Thymus (tissue), 14 donors: ENCODE measurements at places on chromosomes 5 and 9.

DNA sequence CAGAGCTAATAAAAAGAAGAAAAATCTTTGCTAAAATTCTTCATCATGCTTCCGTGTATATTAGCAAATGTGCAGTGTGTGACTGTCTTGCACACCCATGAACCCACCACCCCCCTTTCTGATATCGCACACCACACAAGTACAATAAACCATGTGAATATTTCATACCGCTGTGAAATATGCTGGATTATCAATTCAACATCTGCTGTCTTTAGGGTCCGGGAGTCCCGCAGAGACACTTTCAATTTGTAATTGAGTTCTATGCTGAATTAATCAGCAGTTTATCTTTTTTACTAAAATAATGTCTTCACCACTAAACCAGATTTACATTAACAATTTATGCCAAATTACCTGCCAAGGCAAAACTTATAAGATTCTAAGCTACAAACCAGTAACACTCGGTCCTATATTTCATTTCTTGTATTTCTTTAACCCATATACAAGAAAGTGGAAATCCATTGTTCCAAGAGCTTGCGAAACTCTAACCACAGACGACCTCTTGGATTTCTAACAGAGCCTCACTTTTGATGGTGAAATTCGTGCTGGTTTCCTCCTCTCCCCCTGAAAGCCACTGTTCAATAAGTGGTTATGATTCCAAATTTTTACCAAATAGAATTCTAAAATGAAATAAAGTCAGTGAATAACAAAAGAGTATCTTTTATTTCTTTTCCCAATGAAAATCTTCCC, 44.2 kb downstream of the PSMB7 start:
- DNase-seq = no peak

DNA sequence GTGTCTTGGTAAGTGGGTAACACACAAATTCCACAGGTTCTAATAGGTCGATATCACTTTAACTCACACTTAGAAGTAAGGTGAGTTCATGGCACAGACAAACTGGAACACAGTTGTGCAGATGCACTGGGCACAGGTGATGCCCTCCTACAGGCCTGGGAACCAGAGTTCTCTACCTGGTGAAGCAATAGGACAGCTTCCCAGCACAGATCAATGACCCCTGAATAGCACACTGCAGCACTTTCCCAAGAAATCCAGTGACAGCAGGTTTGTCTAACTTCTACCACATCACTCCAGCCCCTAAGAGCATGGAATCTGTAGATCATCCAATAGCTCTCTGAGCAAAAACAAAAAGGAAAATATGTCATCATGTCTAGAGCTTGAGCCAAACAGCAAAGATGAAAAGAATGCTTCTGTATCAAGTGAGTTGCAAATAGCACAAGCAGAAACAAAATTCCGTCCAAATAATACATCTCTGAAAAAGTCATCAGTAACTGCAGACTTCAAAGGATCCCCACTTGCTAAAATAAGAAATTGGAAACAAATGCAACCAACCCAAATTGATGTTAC, 33.5 kb downstream of the MOCS2 start:
- no peak for DNase-seq

DNA sequence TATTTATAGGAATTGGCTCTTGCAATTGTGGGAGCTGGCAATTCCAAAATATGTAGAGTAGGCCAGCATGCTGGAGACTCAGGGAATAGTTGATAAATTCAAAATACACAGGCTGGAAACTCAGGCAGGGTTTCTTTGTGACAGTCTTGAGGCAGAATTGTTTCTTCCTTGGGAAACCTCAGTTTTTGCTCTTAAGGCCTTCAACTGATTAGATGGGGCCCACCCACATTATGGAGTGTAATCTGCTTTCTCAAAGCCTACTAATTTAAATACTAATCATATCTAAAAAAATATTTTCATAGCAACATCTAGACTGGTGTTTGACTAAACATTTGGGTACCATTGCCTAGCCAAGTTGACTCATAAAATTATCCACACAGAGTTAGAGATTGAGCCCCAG, 27.6 kb downstream of the CWC27 start:
- no peak for DNase-seq

GRCh38 chr5:38051711-38052511, 206.4 kb upstream of the EGFLAM start:
- no peak for DNase-seq

- no peak for DNase-seq
Observed at GRCh38 chr9:111937301-111937700, 40.7 kb downstream of the UGCG start.

DNA sequence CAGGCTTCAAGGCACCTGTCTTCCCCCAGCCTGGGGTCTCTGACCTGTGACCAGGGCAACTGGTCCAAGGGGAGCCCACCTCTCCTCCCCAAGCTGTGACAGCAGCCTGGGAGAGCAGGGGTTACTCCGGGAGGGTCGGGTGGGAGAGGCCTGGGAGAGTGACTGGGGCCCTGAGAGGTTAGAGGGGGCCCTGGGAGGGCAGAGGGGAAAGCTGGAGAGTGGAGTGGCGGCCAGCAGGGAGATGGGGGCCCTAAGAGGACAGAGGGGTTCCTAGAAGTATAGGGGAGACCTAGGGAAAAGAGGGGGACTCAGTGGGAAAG, 302 bp downstream of the LCN9 start:
- DNase-seq = no peak

DNA sequence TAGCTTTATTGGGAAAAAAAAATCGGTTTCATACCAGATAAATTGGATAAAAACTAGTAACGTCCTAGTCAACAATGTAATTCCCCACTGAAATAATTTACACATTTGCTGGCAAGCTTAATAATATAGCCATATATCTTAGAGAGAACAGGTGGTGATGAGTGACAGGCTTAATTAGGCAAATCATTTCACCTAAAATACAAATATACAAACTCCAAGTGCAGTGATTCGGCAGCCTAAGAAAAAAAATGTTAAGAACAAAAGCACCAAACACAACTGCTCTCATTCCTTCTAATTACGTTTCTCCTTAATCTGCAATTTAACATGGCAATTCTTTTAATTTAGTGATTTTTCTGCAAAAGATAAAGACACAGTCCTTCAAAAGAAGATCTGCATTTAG, 56.0 kb upstream of the SLC25A51 start:
- no peak for DNase-seq

- DNase-seq = no peak
Observed at GRCh38 chr5:143931476-143931875, 119.5 kb downstream of the HMHB1 start.

- DNase-seq = peak; percentile 52
Observed at GRCh38 chr9:133707065-133707762, 30.9 kb downstream of the SARDH start.

GRCh38 chr5:179978792-179979191, 71.1 kb upstream of the TBC1D9B start:
- no peak for DNase-seq
